Melanocyte of skin (primary cell): ENCODE measurements at places on chromosomes 12 and 14. TPM values are rescaled to one million over a fixed set of nuclear protein-coding genes. Genes with fewer than 3 reads are reported as not detected.

Gene GNB3
- total RNA-seq, result 0.36 and 0.69 TPM in 2 replicates

Gene CCDC38
- total RNA-seq, result under 0.01 TPM in 1 of 2 replicates, not detected in the other

Gene CLEC2D
- 6.2 and 13.1 TPM in 2 replicates for total RNA-seq

Gene RHOJ
- 45.8 and 73.8 TPM in 2 replicates for total RNA-seq

Gene RNASE7
- not detected in 2 replicates for total RNA-seq

Gene SLC25A21
- total RNA-seq, result 0.15 and 0.33 TPM in 2 replicates

Gene HCAR1
- total RNA-seq, result 0.33 and 0.62 TPM in 2 replicates
